CD8-positive, alpha-beta memory T cell (primary cell): ENCODE measurements at places on chromosomes 4 and X. TPM values are rescaled to one million over a fixed set of nuclear protein-coding genes. Genes with fewer than 3 reads are reported as not detected.

DNA sequence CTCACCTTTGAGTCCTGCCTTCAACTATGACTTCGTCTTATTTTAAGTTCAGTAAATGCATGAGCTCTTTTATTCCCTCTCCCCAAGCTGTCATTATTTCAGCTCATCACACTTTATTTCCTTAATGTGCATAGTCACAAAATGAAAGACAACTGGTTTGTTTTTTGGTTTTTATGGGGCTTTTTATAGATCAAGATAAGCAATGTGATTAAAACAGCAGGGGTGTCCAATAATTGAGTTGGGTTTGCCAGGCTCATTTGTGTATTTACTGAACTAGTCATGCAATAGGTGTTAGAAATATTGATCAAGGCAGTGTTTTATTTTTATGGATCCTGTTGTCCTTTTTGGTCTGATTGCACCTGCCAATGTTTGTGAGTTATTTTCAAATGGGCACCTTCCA, 102.2 kb downstream of the FRMPD4 start:
- DNase-seq: no peak

- no peak for DNase-seq
Measured at GRCh38 chr4:75038376-75038775, 105.5 kb downstream of the PARM1 start.

Gene SPANXA2
- not detected for polyA plus RNA-seq

Gene ATP2B3
- not detected for polyA plus RNA-seq

GRCh38 chr4:134727696-134728095, 526.1 kb upstream of the PABPC4L start:
- DNase-seq: no peak

DNA sequence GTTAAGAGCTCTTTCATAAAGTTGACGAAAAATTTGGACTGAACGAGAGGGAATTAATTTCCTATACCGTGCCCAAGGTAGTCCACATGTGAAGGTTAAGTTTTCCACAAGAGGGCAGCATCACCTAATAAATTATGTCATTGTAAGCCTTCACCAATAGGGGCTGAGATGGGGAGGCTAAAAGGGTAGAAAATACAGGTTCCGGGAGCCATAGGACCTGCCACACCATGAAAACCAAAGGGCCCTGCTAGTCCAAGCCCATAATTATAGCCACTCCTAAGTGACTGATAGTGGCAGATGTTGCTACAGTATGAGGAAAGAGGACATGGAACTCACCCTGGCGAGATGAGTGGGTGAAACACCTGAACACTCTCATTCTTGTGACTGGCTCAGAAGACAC, 122.2 kb downstream of the SHROOM4 start:
- no peak for DNase-seq

Gene TCEAL6
- polyA plus RNA-seq: not detected

DNA sequence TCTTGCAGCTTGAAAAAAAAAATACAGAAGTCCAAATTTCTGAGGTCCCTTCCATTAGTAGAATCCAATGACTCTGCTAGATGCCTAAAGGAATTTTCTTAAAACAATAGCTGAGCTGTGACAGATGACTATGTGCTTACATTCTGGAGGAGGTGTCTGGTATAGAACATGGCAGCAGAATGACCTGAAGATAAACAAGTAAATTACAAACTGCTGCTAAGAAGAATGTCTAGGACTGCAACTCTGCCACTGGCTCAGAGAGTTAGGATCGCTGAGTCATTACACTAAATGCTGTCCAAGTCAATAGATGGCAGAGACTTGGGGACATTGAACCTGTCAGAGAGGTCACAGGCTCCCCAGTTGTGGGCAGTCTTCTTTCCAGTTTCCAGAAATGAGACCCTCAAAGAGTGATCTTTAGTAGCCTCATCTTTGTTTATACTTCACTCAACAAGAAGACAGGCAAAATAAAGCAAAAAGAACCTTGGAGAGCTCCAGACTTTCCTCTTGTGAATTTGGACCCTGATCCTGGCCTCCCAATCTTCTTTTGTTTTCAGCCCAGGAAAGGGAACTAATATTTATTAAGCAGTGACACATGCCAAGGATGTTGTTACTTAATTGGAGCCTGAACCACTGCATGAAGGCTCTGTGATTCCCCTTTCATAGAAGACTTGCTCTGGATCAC, 56.4 kb upstream of the SCML1 start:
- no peak for DNase-seq

DNA sequence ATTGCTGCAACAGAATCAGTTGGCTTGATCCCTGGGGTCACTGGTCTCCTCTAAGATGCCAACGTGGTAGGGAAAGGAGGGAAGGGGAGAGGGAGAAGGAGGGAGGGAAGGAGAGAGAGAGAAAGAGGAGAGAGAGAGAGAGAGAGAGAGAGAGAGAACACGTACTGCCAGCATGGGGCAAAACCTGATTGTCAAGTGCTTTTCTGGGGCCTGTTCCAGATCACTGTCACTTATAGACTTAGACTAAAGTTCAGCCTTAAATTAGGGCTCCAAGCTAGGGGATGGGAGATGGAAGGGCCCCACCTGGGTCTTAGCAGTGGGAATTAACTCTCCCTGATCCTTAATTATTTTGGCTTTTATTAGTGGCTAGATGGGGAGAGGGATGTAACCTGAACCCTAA, 12.9 kb downstream of the SHROOM4 start:
- no peak for DNase-seq
